ENCODE measurements at places on chromosomes 16 and 17.

DNA sequence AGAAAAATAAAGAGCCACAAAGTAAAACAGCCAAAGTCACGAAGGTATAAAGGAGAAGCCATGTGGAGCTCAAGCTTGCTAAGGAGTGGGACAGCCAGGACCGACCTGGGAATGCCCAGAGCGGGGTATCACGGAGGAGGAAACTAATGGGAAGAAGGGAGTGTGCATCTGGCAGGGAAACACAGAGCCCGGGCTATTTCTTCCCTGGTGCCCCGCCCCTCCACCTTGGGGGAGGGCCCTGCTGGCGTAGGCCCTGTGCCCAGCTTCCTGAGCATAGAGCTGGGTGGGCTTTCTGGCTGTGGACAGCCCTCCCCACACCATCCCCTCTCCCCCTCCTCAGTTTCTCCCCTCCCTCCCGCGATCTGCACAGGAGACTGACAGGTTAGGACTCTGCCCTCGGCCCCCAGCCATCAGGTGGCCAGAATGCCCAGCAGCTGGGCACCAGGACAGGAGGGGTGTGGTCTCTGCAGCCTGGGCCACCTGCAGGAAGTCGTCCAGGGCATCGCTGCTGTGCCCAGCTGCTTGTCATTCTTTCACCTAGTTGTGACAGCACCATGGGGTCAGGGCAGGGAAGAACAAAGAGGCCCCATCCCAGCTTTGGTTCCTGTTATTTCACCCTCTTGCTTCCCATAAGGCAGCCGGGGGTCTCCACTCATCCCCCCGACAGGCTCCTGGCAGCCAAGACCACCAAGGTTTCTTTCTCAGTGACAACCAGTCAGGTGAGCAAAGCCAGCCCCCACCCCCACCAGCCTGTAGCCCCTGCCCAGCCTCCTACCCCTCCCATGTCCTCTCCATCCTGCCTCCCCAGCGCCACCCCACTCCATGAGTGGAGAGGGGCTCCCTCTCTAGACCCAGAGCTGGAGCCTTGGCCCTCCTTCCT, 7.1 kb upstream of the DCAF7 start:
- DNase-seq: no peak

DNA sequence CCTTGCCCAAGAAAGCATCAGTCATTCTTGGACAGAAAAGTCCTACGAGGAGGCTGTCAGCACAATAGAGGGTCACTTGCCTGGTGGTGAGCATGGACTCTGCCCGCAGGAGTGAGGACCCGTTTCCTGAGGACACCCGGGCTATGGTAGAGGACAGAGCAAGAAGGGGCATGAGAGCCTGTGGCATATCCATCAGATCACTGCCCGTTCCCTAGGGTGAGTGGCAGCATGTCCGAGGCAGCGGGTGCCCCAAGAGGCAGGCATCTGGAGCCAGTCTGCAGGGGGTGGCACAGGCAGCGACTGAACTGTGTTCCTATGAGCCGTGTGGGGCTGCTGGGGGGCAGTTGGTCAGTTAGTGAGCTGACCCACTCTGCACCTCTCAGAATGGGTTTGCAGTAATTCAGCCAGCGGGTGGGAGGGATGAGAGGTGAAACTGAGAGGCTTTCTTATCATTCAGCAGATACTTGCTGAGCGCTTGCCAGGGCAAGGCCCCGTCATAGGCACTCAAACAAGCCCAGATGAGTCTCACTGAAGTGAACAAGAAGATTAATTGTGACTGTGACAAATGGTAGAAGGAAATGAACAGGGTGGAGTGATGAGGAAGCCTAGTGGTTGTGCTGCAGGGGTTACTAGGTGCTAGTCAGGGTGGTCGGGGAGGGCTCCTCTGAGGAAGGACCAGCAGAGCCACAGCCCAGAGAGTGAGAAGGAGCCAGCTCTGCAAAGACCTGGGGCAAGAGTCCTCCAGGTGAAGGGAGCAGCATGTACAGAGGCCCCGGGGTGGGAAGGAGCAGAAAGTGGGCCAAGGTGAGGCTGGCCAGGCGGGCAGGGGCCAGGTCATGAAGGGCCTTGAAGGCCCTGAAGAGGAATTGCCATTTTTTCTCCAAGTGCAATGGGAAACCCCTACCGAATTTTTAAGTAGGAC, 87.9 kb downstream of the CLEC16A start:
- no peak for DNase-seq

- no peak for DNase-seq
Measured at GRCh38 chr16:72221630-72222024, 49.7 kb upstream of the PMFBP1 start.

DNA sequence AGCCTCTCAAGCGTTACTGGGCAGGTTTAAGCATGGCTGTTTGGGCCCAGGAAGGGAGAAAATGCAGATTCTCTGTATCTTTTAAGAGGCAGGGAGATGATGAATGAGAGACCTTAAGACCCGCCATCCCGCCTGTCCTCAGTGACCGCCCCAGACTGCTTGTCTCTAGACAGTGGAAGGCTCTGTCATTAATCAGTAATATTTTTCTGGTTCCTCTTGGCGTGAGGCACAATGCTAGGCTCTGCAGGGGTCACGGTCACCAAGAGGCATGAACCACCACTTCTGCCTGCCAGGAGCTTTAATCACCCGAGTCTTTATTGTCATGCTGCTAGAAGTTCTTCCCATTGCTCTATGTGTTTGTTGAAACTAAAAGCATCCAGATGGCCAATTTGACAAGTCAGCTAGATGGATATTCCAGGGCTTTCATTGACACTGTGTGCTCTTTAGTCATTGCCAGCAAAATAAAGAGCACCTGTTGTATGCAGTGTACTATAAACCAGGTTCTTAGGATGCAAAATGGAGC, 3.2 kb downstream of the SLC6A2 start:
- DNase-seq: no peak

GRCh38 chr17:1582374-1582773, 19.8 kb upstream of the PITPNA start:
- no peak for DNase-seq

- DNase-seq: no peak
Measured at GRCh38 chr17:33124871-33125551, 133.4 kb downstream of the SPACA3 start.

DNA sequence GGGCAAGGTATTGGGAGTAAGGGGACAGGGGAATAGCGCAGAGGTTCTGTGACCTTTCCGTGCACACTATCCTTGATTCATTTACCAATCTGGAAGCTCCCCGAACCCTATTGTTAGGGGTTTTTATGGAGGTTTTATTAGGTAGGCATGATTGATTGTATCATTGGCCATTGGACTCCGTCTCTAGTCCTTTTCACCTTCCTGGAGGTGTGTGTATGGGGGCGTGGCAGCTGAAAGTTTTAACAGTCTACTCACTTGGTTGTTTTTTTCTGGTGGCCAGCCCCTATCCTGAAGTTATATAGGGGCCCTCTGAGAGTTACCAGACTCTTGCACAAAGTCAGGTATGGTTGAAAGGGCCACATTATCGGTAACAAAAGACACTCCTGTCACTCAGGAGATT, 23.0 kb downstream of the MAP2K4 start:
- DNase-seq: no peak

- no peak for DNase-seq
Measured at GRCh38 chr16:4133897-4134372, 17.7 kb upstream of the ADCY9 start.

- DNase-seq: no peak
Measured at GRCh38 chr16:48629531-48629930, 19.6 kb upstream of the N4BP1 start.

DNA sequence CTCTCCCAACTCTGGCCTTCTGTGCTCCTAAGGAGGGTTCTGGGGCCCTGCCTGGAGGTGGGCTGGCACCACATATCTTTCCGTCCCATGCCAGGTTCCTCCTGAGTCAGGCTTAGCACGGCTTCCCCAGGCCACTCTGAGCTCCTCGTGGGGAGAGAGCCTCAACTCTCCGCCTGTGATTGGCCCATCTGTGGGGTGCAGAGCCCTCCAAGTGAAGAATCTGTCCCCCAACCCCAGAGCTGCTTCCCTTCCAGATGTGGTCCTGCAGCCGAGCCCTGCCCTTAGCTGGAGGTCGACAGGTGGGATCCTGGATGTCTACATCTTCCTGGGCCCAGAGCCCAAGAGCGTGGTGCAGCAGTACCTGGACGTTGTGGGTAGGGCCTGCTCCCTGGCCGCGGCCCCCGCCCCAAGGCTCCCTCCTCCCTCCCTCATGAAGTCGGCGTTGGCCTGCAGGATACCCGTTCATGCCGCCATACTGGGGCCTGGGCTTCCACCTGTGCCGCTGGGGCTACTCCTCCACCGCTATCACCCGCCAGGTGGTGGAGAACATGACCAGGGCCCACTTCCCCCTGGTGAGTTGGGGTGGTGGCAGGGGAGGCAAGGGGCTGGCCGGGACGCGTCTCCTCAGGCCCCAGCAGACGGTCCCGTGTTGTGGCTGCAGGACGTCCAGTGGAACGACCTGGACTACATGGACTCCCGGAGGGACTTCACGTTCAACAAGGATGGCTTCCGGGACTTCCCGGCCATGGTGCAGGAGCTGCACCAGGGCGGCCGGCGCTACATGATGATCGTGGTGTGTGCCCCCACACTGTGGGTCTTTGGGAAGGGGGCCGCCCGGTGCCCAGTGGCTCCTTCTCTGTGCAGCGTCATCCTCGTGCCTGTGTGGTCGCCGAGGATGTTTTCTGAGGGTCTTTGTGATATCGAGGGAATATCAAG, 6.9 kb downstream of the GAA start:
- DNase-seq: no peak

- DNase-seq: no peak
Measured at GRCh38 chr17:181245-182049, at the start of gene DOC2B. Gene DOC2B, minus strand, starts transcription at chr17:181650. Its CDS starts 171 bp downstream, at chr17:181479.

DNA sequence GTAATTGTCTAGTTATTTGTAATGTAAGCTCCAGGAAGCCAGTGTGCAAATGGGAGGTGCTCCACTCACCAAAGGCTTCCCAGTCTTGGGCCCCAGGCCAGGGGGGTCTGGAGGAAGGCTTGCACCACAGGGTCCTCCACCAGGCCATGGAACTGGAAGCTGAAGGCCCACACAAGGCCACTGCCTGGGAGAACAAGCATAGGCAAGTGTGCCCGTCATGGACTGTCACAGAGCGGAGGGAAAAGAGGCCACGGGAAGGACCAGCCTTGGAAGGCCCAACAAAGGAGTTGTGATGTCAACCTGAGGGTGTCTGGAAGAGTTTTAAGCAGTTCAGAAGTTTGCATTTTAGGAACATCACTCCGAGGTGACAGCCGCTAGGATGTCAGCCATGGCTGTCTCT, 3.0 kb upstream of the SRRM2 start:
- no peak for DNase-seq

DNA sequence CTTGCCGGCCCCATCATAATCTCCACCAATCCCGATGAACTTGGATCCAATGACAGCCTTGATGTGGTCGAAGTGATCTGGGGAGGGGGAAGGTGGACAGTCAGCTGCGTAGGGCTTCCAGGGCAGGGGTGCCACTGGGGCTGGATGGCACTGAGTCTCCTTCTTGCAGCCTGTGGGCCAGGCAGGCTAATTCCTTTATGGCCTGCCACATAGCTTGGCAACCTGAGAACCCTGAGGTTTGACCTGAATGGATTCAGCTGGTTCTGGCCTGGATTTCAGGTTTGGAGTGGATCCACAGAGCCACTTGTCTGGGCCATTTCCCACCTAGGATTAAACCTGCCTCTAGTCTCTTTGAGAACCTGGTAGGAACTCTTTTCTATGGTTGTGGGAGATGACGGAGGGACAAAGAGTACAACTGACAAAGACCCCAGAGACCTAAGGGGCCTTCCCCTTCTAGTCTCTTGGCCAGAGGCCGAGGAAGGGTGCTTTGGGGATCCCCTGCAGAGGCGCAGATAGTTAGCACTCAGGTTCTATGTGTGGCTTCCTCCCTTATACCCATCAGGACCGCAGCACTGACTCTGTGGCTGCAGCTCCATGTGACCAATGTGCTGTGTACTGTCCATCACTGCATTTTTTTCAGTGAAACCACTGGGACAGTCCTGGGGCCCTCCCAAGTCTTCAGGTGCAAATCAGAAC, 9.2 kb upstream of the DPEP3 start:
- DNase-seq: no peak

GRCh38 chr17:79113699-79114457, 39.3 kb downstream of the ENGASE start:
- no peak for DNase-seq

DNA sequence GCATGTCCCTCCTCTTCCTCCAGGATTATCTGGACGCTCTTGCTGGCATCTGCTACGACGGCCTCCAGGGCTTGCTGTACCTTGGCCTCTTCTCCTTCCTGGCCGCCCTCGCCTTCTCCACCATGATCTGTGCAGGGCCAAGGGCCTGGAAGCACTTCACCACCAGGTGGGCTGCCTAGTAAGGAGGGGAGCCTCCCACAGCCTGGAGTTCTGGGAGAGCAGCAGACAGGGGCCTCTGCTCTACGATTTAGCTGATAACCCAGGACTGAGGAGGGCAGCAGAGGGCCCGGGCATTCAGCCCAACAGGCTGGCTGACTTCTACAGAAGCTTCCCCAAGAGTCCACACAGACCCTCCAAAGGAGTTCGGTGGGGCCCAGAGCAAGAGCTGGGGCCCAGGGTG, 21.8 kb upstream of the DNAI2 start:
- no peak for DNase-seq

- no peak for DNase-seq
Measured at GRCh38 chr17:3870871-3871306, 22.0 kb downstream of the CAMKK1 start.

DNA sequence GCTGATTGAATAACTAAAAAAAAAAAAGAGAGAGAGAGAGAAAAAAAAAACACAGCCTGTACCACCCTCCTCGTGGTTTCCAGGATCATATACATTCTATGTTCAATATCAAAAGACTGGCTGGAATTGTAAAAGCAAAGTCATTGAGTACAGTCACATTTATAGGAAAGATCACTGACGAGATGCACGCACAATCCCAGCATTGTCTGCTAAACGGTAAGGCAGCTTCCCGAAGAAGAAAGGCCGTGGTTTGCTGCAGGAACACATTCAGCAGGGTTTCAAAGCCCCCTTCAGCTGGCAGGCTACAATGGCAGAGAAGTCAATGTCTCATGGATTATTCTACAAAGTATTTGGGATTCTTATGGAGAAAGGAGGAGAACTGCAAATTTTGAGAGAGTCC, 9.3 kb downstream of the NQO1 start:
- no peak for DNase-seq

GRCh38 chr17:82772026-82772425, 20.2 kb downstream of the TBCD start:
- DNase-seq: no peak

- no peak for DNase-seq
Measured at GRCh38 chr16:10828851-10829366, 10.3 kb upstream of the TVP23A start.

- no peak for DNase-seq
Measured at GRCh38 chr17:47837401-47838039, 3.6 kb downstream of the SCRN2 start.

- no peak for DNase-seq
Measured at GRCh38 chr17:44006272-44006597, 1.8 kb downstream of the NAGS start.

GRCh38 chr16:18937390-18937789, 11.2 kb upstream of the SMG1 start:
- no peak for DNase-seq

DNA sequence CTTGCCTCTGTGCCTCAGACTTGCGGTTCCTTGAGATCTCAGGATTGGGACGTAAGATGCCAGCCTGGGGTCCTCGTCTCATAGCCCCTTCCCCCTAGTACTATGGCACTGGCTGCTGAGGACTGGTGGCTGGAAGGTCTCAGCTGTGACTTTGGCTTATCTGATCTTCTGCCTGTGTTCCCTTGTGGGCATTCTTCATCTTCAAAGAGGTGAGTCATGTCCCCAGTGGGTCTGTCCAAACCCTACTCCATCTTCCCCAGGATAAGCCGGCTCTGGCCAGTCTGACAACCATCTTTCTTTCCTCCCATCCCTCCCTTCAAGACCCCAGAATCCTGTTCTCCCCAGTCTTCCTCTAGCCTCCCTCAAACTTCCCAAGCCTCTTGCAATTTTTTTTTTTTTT, 3.6 kb downstream of the CD19 start:
- no peak for DNase-seq

- no peak for DNase-seq
Measured at GRCh38 chr16:10708969-10709368, 14.2 kb upstream of the TEKT5 start.

Data from NCI-H524 treated with DMSO at 0.1 percent for 48 hours (cell line).